NCI-H510A (cell line): ENCODE measurements at places on chromosomes 16 and 17.

- DNase-seq: peak; percentile 88
These were observed at the start of gene AMZ2 for GRCh38 chr17:68247445-68248198. AMZ2 (plus strand) TSS chr17:68248043; CDS start chr17:68250188, 2,145 bp downstream.

DNA sequence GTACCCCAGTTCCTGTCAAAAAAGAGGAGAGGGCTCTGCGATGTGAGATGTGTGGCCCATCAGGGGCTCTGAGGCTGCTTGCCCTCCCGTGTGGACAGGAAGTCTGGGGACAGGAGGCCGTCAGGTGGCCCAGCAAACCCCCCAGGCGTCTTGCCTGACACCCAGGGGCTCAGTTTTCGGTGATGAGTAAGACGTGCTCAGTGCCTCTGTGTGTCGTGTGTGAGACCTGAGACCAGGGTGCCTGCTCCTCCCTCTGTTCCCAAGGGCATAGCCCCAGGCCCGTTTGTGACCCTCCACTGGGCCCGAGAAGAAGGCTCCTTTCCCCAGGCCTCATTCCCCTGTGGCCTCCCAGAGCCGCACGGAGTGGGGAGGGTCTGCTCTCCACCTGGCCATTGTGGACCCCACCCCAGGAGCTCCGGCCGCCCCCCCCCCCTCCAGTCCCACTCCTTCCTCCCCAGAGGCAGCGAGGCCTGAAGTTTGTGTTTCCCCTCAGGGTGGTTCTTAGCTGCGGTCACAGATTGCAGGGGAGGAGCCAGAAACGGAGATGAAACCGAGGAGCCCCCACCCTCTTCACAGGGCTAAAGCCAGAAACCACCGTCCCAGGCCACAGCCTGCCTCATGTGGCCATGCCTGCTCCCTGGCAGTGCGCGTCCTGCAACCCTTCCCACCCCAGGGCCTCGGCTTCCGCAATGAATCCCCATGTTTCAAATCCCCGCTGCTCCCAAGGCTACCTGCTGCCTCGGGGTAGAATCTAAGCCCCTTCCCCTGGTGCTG, 4.9 kb upstream of the ACTG1 start:
- DNase-seq: no peak

GRCh38 chr17:5897275-5897911, 172.8 kb upstream of the WSCD1 start:
- DNase-seq: no peak

GRCh38 chr17:73645050-73645871, 1.0 kb upstream of the SDK2 start:
- DNase-seq: peak; percentile 90

DNA sequence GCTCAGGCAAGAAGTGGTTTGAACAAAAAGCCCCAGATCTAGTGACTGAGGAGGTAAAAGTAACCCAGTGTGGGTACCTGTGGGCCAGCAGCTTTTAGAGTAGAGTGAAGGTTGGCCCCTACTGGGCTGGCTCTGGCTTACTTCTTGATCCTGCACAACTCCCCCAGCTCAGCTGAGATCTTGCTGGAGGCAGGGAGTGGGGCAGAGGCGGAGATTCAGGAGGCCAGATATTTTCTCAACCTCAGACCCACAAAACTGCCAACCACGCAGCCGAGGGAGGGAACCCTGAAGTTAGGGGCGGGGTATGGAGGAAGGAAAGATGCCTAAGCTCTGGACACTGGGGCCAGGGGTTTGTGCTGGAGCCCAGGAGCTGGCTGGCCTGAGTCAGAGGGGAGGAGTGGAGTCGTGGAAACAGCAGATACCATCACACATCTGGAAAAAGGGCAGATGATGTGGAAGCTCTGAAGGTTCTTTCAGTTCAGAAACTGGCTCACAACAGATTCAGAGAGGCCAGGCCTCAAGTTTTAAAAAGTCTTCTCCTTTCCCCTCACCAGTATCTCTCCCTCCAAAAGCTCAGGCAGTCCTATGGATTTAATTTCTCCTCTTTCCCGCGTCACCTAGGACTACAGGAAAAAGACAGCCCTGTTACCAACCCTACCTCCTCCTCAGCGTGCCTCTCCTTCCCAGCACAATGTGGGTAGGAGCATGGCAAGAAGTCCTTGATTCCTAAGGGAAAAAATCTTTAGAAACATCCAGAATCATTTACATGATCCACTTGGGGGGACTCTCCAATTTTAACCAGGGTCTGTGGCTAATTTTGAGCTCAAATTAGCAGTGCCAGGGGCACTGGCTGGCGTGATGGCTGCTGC, 48.1 kb downstream of the MYO18A start:
- no peak for DNase-seq

DNA sequence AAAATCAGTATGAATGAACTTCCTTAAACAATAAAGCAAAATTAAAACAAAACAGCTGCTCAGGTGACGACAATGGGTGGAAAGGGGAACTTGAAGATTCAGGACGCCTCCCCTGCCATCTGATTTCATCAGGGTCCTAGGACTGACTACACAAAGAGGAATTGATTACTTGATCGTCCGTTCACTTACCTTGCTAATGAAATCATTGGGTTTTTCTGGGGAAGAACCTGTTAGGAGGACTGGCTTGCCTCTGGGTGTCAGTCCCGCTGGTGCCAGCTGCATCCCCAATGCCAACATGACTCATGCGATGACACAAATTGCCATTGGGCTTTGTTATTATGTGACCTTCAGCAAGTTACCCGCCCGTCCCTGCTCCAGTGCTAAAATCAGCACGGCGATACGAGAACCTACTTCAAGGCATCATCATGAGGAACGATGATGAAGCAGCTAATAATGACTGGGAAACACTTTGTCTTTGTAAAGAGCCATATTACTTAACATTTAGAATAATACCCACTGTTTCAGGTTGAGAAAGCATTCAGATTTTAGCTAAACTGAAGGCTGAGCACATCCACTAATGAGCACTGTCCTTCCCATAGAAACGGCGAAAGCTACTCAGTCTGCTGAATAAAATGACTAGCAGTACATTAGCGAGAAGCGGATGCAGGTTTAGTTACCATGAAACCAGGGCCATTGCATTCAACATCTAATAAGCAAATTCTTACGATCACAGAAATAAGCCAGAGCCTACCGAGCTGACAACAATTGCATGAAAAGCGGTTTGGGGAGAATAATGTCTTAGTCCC, 139.4 kb downstream of the ZFHX3 start:
- DNase-seq: no peak

DNA sequence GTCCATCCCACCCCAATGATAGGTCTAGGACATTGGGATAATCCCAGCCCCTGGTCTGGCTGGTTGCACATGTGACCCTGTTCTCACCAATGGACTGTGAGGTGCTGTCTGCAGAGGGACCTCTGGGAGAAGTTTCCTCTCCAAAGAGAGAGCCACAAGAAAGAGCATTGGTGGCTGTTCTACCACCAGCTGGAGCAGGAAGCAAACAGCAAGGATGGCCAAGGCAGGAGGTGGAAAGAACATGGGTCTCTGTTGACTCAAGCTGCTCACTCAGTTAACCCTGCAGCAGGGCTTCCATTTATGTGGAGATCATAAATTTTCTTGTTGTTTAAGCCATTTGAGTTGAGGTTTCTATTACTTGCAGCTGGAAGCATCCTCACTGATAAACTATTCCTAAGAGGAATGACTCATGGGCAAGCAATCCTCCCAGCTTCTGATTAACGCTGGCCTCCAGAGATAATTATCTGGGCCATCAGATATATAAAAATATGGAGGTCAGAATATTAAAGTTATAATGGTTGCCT, 52.6 kb downstream of the CYB5B start:
- no peak for DNase-seq

GRCh38 chr17:56231693-56232092, 78.4 kb downstream of the ANKFN1 start:
- DNase-seq: no peak

DNA sequence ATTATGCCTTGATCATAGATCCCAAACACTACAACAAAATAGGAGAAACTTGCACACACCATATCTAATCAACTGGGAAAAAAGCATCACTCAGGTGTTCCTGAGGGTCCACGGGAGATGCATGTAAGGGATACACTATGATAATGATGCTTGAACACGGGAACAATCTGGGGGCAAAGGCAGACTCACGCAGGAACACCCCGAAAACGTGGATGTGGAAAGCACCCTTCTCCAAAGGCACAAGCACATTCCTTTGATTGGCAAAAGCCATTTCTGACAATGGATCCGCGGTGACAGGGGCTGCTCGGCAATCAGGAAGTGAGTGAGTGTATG, 1.3 kb downstream of the ZNF652 start:
- no peak for DNase-seq

- DNase-seq: no peak
These were observed 13.7 kb upstream of the MNT start for GRCh38 chr17:2414446-2415064.

GRCh38 chr16:67154578-67155294, 3.9 kb upstream of the B3GNT9 start:
- DNase-seq: no peak

DNA sequence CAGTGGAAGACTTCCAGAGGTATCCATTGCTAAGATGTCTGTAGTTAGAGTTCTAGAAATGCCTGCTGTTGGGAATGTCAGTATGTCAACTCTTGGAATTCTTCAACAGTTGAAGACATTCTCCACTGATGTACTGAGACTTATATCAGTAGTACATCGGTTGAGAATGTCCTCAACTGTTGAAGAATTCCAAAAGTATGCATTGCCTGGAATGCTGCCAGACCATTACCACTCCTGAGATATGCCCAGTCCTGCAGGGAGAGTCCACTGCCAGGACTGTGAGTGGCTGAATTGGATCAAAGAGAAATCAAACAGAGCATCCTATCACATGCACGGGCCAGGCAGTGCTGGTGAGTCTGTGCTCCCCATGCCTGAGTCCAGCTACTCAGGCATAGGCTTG, 42.0 kb downstream of the IL21R start:
- DNase-seq: no peak

- DNase-seq: no peak
These were observed 12.3 kb downstream of the DHX38 start for GRCh38 chr16:72105978-72106377.

DNA sequence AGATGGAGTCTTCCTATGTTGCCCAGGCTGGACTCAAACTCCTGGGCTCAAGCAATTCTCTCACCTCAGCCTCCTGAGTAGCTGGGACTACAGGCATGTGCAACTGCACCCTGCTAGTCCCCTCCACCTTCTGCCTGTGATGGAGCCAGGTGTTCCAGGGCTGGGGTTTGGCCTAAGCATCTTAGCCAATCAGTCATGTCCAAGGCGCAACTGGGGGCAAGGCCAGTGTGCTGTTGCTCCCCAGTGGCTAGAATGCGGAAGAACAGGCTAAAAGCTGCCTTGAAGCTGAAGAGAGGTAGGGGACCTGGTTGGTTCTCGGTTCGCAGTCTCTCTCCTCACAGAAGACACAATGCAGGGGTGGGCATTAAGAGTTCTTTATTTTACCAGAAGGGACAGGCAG, 18.6 kb downstream of the FLOT2 start:
- peak; percentile 40 for DNase-seq

DNA sequence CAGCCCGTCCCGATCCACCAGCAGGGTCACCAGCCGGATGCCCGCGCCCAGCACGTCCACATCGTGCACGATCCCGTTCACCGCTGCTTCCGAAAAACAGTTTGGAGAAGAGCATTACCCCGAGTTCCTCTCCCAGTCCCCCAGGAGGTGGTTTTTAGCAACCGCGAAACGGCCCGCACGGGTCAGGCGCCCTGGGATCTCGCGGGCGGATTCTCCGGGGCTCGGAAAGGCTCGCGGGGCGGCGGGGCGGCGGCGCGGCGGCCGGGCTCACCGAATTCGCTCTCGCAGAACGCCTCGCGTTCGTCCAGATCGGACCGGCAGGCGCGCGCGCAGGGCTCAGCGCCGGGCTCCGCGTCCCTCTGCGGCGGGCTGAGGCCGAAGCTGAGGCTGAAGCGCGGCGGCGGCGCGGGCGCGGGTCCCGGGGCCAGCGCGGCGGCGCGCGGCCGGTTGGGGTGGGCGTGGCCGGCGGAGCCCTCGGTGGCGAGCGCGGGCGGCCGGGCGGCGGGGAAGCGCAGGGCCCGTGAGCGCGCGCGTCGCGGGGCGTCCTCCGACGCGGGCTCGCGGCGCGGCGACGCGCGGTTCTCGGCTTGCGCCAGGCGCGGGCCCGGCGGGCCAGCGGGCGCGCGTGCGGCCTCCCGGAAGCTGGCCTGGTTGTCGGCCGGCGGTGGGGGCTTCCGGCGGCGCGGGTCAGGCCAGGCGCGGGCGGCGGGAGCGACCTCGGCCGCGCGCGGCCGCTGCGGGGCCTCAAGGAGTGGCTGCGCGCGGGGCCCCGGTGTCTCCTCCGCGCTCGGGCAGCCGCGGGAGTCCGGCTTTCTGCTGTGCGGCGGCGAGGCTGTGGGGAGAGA, 2.9 kb downstream of the C17orf58 start:
- peak; percentile 87 for DNase-seq
